ENCODE measurements at places on chromosomes 2 and 18.

DNA sequence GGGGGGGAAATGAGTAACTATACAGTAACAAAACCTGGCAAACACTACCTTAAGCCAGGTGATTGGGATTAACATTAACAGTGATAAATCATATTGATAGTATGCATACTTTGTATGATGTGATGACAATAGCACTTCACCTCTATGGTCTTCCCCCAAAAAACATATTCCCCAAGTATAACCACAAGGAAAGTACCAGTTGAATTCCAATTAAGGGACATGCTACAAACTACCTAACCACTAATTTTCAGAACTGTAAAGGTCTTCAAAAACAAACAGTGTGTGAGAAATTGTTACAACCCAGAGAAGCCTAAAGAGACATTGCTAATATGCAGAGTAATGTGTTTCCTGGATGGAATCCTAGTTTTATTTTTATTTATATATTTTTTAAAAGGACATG, 152.4 kb downstream of the ZRANB3 start:
- no peak for DNase-seq

DNA sequence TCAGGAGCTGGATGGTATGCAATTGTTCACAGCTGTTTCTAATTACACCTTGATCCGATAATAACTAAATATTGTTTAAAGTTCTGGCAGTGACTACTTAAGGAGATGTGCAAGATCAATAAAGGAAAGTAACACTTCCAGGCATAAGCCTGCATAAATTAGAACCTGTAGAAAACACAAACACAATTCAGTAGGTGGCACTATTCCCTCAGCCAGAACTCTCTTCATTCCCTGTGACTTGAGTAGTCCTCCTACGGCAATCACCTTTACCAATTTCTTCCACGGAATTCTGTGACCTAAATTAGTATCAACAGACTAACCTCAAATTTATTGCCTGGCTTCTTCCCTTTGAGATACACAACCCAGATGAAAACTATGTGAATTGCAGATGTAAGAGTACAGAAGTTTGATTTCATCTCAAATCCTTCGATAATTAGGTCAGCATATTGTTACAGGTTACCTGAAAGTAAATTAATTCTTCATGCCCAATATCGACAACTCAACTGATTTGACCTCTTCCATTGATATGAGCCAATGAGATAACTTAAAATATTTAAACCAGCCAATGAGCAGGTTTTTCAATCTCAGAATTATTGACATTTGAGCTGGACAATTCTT, 137.8 kb downstream of the PID1 start:
- DNase-seq, result no peak

DNA sequence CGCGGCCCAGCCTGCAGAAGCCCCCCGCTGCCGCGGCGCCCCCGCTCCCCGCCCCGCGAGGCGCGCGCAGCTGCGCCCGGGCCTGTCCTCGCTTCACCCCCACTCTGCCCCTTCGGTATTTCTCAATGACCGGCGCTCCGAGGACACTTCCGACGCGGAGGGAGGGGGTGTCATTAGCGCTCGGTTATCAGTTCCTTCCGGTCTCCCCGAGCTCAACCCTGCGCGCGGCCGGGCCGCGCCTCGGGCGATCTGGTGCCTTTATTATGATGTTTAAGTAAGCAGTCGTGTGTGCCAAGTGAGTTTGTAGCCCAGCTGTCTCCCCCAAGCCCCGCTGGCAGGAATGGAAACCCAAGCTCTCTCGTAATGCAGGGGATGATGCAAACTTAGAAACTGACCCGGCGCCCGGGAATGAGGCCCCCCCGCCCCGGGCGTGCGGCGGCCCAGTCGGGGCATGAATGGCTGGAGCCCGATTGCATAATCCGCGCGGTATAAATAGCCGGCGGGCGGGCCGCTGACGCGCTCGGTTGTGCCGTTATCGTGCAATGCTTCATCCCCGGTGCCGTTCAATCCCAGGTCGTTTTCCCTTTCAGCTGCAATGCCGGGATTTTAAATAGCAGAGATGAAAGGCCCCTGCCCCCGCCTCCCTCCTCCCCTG, 3.9 kb upstream of the SPRED2 start:
- peak; percentile 59 for DNase-seq

DNA sequence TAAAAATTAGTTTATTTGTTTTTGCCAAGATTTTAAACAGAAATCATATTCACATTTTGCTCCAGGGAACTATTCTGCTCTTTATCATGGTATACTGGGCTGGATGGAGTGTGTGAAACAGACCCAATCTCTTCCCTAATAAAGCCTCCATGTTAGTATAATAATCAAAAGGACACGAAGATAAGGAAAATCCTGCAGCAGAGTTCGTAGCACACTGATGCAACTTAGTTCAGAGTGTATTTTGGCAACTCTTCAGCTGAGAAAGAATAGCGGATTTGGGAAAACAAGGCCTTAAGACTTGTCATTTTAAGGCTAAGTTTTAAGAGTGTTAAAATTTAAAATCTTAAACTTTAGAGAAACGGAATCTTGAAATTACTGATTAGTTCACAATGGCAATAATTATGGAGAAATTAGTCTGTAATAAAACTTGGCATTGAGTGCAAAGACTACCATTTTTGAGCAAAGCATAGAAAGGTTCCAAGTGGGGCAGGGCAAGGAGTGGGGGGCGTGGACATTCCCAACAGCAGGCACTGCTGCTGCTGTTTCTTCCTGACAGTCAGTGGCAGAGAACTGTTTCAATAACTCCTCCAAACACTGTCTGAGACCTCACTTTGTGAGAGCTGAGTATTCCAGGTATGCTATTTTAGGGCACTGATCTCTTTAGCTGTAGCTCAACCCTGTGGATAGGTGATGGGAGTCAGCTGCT, 225.0 kb downstream of the HRH4 start:
- DNase-seq, result no peak

- peak; percentile 85 for DNase-seq
Measured at GRCh38 chr2:207163053-207163755, 2.5 kb downstream of the KLF7 start.

DNA sequence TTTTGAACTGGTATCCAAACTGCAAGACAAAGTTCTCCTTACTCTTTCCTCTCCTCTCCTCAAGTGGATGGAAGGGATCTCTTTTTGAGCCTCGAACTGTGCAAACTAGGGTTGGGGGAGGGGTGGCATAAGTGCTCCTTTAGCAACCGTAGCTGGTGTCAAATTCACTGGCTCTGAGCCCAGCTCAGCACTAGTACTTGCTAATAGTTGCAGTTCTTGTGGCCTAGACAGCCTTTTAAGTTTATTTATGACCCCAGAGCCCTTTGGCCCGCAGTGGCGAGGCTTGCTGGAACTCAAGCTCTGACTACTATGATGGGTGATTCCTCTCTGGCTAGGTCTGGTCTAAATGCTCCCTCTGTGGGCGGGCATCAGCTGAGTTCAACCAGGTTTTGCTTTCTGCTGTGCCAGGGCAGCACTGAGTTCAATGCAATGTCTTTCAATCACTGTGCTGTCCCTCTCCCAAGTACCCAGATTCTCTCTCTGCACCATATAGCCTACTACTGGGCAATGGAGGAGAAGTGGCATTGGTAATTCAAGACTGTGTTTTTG, 528.4 kb upstream of the SYT4 start:
- DNase-seq, result peak; percentile 9

GRCh38 chr18:78579449-78579848, 400.2 kb upstream of the SALL3 start:
- DNase-seq, result no peak

DNA sequence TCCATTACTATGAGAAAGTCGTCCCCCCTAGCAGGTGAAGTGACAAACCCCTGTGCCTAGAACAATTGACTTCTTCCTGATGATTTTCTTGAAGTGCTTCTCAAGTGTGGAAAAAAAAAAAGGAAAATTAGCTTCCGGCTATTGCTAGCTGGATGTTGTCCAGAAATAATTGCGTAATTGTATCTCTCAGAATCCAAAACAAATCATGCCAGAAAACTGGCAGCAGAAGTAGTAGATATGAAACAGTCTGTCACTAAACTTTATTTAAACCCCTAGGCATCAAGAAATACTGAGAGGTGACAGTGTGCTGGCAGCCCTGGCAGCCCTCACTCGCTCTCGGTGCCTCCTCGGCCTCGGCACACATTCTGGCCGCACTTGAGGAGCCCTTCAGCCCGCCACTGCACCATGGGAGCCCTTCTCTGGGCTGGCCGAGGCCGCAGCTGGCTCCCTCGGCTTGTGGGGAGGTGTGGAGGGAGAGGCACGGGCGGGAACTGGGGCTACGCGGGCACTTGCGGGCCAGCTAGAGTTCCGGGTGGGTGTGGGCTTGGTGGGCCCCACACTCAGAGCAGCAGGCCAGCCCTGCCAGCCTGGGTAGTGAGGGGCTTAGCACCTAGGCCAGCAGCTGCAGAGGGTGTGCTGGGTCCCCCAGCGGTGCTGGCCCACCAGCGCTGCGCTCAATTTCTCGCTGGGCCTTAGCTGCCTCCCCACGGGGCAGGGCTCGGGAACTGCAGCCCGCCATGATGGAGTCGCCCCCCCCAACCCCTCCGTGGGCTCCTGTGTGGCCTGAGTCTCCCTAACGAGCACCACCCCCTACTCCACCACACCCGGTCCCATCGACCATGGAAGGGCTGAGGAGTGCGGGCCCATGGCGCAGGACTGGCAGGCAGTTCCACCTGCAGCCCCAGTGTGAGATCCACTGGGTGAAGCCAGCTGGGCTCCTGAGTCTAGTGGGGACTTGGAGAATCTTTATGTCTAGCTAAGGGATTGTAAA, 80.5 kb upstream of the ABCA12 start:
- DNase-seq, result no peak

DNA sequence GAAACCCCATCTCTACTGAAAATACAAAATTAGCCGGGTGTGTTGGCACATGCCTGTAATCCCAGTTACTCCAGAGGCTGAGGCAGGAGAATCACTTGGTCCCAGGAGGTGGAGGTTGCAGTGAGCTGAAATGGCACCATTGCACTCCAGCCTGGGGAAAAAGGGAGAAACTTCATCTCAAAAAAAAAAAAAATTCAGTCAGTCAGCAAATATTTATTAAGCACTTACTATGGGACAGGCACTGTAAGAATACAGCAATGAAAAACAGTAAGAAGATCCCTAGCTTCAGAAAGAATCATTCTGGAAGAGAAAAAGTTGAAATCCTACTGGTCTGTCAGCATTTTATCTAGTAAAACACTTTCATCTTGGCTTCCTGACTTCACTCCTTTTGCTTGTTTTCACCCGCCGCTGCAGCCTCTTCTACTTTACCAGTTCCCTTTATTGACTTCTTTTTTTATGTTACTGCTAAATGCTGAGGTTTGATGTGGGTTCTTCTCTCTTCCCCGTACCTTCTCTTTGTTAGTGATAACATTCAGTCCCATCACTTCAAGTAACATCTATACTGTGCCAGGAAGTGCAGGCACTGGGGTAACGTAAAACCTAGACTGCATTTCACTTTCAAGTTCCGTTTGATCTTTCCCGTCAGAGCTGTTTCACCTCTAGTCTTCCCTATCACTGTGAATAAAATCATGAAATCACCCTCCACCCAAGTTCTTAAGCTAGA, 10.8 kb upstream of the TAF4B start:
- no peak for DNase-seq

DNA sequence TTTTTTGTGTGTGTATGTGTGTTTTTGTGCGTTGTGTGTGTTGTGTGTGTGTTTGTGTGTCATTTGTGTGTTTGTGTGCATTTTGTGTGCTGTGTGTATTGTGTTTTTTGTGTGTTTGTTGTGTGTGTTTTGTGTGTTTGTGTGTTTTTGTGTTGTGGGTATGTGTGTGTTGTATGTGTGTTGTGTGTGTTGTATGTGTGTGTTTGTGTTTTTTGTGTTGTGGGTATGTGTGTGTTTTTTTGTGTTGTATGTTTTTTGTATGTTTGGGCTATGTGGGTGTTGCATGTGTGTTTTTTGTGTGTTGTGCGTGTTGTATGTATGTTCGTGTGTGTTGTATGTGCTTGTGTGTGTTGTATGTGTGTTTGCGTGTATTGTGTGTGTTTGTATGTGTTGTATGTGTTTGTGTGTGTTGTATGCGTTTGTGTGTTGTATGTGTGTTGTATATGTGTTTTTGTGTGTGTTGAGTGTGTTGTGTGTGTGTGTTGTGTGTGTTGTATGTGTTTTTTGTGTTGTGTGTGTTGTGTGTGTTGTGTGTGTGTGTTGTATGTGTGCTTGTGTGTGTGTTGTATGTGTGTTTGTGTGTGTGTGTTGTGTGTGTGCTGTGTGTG, 275.3 kb downstream of the HRH4 start:
- no peak for DNase-seq

- DNase-seq, result no peak
Measured at GRCh38 chr2:190571686-190572085, 37.2 kb upstream of the NEMP2 start.

DNA sequence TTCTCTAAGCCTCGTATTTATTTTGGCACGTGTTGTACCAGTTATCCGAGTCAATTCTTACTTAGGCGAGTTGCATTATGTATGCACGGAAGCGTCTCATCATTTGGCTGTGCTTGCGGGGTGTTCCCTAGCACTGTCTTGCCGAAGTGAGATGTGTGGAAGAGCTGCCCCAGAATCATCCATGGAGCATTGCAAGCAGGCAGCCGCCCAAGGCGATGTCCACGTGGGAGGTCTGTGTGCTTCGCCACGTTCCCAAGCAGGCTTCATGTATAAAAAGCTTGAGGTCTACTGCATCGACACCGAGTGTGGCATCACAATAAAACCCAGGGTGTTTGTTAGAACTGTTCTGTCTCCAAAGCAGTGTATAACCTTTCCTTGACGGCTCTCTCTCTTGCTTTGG, 849.9 kb downstream of the DCDC2C start:
- no peak for DNase-seq

GRCh38 chr2:208069186-208069585, 43.9 kb upstream of the PLEKHM3 start:
- DNase-seq, result no peak

DNA sequence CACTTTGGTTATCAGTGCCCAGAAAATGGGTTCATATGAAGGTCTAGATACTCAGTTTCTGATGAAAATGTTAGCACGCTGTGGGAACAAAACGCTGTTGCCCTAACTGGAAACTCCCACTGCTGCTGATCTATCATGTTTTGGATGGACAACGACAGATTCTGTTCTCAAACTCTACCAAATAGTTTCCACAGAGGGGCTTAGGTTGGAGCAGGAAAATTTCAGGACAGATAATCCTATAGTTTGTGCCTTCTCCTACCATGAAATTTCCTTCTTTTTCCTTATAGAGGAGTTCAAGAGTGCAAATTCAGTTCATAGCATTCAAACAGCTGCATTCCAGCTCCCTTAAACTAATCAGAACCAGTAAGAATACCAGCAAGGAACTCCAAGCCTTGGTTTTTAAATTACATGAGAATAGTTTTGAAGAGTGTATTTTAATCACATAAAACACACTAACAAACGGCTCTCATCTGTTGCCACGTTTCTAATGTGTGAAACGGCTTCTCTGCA, 58.7 kb upstream of the RALBP1 start:
- no peak for DNase-seq

DNA sequence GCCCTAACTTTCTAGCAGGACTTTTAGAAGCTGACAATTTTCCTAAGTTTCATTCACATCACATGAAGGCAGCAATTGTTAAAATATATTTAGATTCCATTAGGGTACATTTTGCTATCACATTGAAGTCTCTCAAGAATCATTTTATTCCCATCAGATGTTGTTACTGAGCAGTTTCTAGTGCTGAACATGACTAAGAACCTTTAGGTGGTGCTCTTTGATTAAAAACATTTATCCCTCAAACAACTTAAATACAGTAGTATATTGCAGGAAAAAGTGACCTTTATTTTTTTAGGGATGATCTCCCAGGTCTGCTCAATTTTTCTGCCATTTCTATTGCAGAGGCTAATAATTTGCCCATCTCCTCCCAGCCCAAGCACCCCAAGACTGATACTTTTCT, 22.9 kb upstream of the NARS1 start:
- DNase-seq, result no peak

- no peak for DNase-seq
Measured at GRCh38 chr2:40048506-40048905, 269.4 kb upstream of the THUMPD2 start.

GRCh38 chr2:75489721-75490120, 71.0 kb downstream of the EVA1A start:
- DNase-seq, result no peak

- DNase-seq, result no peak
Measured at GRCh38 chr2:159613651-159614285, 2.6 kb downstream of the BAZ2B start.

All from non-pigmented ciliary epithelial cell (primary cell).